CD4-positive, alpha-beta T cell (primary cell): ENCODE measurements at places on chromosomes 11 and 22. TPM values are rescaled to one million over a fixed set of nuclear protein-coding genes. Genes with fewer than 3 reads are reported as not detected.

NAGA gene
- total RNA-seq: 3.2 TPM

DDTL gene
- 3.8 TPM for total RNA-seq

HOATZ gene
- not detected for total RNA-seq

WBP2NL gene
- total RNA-seq: 1.7 TPM

MMP8 gene
- total RNA-seq: not detected

NDUFS3 gene
- 139 TPM for total RNA-seq

C11orf52 gene
- not detected for total RNA-seq

FUT4 gene
- 4.3 TPM for total RNA-seq

CRYBB3 gene
- total RNA-seq: not detected

CATSPER1 gene
- total RNA-seq: not detected

C22orf42 gene
- total RNA-seq: not detected

DBX1 gene
- 0.17 TPM for total RNA-seq

PNPLA3 gene
- not detected for total RNA-seq

DEUP1 gene
- total RNA-seq: not detected

OR5L2 gene
- not detected for total RNA-seq

OR52A1 gene
- not detected for total RNA-seq

ISX gene
- total RNA-seq: not detected

KDM4E gene
- total RNA-seq: not detected

SLC16A8 gene
- not detected for total RNA-seq
